ENCODE measurements at places on chromosomes 1 and 21. TPM values are rescaled to one million over a fixed set of nuclear protein-coding genes. Genes with fewer than 3 reads are reported as not detected.
A peak's percentile ranks its signal among the peaks of the same experiment; 100 is the strongest.

DNA sequence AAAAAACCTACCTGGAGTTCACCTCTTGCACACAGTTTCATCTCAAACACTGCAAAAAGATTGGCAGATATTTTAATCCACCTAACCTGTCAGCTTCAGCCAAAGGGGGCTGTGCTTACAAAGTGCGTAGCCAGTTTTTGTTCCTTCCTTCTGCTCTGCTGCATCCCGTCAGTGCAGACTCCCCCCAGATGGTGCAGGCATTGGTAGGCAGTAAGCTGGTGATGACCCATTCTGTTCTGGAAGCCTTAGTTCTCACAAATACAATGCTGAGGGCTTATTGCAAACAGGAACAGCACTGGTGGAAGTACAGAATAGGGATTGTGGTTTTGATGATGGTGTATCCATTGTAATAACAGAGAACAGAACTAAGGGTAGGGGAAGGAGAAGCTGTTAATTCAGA, 239.5 kb downstream of the RYR2 start:
- DNase-seq, result no peak

GRCh38 chr1:90220941-90221693, 226.2 kb downstream of the ZNF326 start:
- no peak for DNase-seq

GRCh38 chr1:155729031-155729898, 40.4 kb downstream of the DAP3 start:
- no peak for DNase-seq

DNA sequence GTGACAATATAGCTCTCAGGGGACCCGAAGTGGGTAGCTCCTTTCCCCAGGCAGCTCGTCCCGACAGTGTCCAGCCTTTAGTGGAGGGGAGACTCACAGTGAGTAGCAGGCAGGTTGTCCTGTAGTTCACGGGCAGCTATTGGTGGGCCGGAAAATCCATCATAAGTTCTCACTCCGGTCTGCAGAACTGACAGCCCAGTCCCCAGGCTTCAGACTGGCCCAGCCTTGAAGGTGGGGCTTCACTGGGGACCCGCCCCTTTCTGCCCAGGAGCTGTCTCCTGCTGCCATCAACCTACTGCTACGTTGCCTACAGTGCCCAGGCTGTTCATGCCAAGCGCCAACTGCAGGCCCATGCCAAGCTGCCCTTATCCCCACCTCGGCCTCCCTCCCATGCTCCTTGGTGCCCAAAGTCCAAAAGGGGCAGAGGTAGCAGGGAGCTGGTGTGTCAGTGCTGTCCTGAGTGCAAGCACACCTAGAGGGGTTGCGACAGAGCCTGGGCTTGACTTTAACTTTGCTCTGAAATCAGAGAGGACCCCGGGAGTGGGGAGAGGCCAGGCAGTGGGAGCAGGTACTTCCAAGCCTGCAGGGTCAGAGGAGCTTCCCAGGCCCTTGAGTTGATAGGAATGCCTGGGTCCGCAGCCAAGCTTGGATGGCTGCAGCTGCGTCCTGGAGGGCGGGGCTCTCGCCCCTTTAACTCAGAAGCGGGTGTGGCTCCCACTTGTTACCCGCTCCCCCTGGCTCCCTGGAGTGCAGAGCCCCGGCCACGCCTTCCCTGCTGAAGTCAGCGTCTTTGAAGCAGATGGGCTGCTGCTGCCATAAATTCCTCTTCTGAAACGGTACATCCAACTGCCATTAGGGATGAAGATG, 1144.3 kb upstream of the NCAM2 start:
- DNase-seq, result peak; percentile 47

DNA sequence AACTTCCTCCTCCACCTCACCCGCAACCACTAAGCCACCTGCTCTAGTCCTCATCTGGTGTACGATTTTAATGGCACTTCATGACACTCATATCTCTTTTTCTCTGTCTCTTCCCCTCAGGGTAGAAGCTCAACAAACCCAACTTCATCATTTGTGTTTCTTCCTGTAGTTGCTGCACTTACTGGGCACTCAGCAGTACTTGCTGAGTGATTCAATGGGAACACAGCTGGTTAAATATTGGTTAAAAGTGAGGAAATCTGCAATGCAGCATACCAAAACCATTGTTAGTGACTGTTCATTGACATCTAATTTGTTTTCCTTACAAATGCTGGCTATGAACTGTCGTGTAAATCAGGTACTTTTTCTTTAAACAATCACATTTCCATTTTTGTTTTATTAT, 541.1 kb upstream of the PRMT6 start:
- DNase-seq, result no peak

DNA sequence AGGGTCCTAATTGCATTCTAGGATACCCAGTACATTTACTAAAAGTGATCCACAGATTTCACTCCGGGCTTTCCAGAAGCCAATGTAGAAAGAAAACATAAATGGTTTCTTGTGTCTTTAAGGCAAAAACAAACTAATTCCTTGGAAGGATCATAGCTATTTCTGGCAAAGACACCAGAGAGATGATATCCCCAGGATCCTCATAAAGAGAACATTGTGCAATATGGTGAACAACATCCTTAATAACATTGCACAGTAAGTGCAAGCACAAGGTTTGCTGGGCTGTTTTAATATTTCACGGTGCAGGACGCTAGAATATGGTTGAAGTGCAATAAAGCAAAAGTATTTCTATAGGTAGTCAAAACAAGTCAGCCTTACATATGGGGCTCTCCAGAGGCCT, 83.0 kb downstream of the NTPCR start:
- DNase-seq, result no peak

GRCh38 chr1:111841189-111841588, 85.5 kb downstream of the DDX20 start:
- DNase-seq, result no peak

DNA sequence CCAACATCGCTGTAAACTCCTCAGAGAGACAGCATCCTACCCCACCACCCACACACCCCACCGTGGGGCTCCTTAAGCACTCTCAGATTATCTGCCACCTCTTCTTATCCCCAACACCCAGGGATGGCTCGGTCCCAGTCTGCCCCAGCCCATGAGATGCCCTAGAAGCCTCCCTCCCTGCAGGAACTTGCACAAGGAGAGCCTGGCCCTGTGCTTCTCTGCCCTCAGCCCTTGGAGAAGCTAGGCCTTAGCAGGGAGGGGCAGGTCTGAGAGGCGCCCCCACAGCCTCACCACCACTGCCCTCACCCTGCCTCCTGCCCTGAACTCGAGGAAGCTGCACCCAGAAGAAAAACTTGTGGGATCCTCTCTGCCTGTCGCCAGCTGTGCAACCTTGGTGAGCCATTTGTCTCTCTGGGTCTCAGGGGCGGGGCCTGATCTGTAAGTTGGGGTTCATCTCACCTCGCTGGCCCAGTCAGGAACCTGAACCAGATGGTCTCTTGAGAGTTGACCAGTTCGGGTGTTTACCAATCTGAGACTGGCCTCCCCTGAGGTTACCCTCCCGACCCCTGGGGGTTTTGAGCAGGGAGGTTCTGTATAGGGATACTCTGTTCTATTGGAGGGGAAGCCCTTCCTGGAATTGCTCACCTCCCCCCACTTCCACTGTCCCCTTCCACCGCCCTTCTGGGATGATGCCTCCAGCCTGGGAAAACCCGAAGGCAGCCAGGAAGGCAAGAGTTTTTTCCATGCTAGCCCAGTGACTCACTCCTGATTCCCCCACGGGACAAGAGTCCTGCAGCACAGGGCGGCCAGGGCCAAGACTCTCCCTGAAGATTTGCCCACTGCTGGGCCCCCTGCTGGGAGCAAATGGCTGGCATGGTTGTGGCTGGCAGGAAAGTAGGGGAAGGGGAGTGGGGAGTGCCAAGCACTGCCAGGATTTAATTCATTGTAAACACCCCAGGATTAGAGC, at the start of gene S100A3:
Gene S100A3 (minus strand): TSS at position 537 of the 967 bp plus-strand sequence. CDS start 773 bp downstream, outside the sequence.
- peak; percentile 65 for DNase-seq

- DNase-seq, result no peak
Observed at GRCh38 chr1:24888971-24889676, 41.0 kb downstream of the RUNX3 start.

DNA sequence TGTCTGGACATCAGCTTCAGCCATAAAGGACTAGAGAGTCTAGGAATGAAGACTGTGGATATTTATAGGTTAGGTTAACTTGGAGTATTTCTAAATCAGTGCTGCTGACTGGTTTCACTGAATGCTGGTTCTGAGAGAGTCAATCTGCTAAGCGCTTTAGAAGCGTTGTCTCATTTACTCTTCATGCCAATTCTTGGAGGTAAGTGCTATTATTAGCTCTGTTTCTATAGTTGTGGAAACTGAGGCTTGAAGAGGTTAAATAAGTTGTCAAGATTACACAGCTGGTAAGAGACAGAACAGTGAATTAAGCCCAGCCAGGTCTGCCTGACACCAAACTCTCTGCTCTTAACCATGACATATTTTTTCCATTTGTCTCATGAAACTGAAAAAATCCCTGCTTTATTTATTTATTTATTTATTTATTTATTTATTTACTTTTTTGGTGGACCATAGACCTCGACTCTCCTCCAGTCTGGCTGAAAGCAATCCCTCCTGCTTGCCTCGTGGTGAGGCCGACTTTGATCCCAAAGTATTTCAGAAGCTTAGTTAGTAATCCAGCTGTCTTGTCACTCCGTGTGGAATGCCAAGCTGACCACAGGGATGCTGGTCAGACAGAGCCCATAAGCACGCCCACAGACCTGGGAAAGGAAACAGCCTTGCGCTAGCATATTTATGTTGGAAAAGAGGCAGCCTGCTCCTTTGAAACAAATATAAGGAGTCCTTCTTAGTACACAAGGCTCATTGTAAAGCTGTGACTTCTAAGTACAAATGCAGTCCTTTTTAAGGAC, 16.9 kb downstream of the NTMT2 start:
- DNase-seq, result no peak

- DNase-seq, result no peak
Observed at GRCh38 chr1:87478231-87478630, 149.6 kb downstream of the LMO4 start.

DNA sequence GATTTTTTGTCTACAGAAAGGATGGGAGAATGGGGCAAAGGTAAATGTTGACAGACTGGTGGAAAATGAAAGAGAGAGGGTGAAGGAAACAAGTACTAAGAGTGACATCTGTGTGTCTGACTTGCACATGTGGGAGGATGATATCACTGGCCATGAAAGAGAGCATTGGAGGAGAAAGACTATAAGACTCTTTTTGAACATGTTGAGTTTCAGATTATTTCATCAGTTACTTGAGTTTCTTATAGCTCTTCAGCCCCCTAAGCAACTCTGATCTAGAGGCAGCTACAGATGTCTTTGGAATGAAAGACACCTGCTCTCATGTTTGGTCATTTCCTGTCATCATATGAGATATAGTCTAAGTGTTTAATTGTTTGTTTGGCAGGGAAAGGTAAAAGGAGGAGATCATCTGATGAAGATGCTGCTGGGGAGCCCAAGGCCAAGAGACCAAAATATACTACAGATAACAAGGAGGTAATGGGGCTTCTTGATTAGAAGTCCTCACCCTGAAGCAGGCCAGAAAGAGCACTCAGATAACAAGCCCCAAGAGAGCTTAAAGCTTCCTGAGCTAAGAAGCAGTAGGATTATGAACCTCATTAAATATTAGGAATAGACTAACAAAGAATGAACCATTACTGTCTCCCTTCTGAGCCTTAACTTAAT, 4.5 kb downstream of the POLR3C start:
- DNase-seq, result no peak

DNA sequence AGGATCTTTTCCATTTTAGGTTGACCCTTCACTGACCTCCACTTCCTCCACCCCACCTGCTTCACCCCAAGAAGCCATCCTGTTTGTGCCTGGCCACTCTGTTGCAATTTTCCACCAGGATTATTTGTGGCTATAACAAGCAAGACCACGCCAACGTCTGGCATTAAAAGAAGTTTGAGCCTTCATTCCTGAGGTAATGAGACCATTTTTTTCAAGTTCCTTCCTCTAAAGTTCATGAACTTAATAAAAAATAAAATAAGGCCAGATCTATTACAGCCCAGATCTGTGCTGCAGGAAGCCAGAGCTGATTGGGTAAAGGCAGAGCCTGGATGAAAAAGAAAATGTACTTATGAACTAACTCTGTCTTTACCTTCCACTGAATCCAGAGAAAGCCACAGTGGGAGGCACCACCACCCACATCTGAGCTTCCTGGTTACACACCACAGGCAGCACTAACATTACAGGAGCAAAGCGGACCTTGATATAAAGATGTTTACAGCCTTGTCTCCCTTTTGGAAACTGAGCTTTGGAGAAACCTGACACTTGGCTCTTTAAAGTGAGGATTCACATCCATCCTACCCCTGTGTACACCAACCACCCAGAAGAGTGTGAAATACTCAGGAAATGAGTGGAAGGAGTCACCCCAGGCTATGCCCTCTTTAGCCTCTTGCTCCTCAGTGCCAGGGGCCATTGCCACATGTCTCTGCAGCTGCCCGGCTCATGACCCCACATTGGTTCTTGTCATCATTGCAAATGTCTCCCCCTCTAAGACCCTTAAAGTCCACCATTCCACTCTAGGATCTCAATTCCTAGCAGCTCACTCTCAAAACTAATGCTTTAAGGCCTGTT, 293.6 kb downstream of the PLPP3 start:
- no peak for DNase-seq

GRCh38 chr1:150613061-150613920, 16.1 kb downstream of the ENSA start:
- DNase-seq, result no peak

- DNase-seq, result peak; percentile 73
Observed at GRCh38 chr1:235932090-235932510, 65.4 kb upstream of the LYST start.

GRCh38 chr21:46324390-46325072, 575 bp downstream of the PCNT start:
- peak; percentile 93 for DNase-seq

DNA sequence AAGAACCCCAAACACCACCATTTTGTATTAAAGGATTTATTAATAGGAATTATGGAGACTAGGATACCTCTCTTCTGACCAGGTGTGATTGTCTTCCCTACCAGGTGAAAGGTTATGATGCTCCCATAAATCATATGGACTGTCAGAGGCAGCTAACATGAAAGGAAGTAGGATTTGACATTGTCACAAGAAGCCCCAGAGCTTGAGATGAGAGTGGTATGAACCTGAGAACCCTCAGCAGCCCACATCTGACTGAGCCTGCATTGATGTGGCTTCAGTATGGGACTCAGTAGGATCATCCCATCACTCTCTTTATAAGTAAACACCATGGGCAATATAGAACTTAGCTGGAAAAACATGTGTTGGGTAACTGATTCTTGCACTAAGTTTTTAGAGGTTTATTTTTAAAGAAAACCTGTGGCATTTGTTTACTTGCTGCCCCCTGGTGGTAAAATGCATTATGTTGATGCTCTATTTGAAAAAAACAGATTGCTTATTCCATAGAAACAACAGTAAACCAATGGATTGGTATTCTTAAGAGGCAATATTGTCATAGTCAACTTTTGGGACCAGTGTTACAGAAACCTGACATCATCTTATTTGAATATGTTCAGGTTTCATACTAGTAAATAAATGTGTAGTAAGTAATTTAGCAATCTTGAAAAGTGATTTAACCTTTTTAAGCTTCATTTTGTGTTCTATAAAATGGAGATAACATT, 16.6 kb upstream of the CACYBP start:
- DNase-seq, result no peak

GRCh38 chr1:40153073-40153770, 8.0 kb upstream of the RLF start:
- no peak for DNase-seq

GRCh38 chr1:243346468-243346867, 90.6 kb downstream of the SDCCAG8 start:
- no peak for DNase-seq

The KCNT2 gene
- total RNA-seq, result 8.1 TPM

The TTC24 gene
- not detected for total RNA-seq

The PTPN22 gene
- 12.2 TPM for total RNA-seq

The NECTIN4 gene
- total RNA-seq, result 5.4 TPM

The DDOST gene
- 161 TPM for total RNA-seq

The FMO5 gene
- total RNA-seq, result 95.9 TPM

The SMIM1 gene
- 9.3 TPM for total RNA-seq

The IVL gene
- total RNA-seq, result not detected

The MATN1 gene
- total RNA-seq, result not detected

The LIN9 gene
- total RNA-seq, result 4.6 TPM

The TMPRSS3 gene
- total RNA-seq, result 4.1 TPM

The SELL gene
- total RNA-seq, result 12.1 TPM
